ENCODE measurements at places on chromosomes 12 and 14. TPM values are rescaled to one million over a fixed set of nuclear protein-coding genes. Genes with fewer than 3 reads are reported as not detected.

DNA sequence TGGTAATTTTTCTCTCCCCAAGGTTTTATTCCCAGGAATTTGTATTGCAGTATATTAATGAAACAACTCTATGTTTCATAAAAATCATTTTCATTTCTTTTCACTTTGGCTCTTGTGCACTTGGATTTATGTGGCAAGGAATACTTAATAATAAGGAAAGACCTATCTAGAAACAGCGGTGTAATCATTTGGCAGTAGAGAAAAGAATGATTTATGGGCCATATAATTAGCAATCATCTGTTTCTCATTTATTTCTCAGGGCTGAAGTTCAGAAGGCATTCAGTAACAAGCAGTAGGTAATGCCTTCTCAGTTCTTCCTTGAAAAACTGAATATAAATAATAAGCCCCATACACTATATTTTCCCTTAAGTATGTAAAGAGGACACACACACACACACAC is 172.6 kb downstream of the ANO4 start:
- no peak for DNase-seq

GRCh38 chr12:71161591-71161990 is 3.8 kb upstream of the TSPAN8 start:
- no peak for DNase-seq

DNA sequence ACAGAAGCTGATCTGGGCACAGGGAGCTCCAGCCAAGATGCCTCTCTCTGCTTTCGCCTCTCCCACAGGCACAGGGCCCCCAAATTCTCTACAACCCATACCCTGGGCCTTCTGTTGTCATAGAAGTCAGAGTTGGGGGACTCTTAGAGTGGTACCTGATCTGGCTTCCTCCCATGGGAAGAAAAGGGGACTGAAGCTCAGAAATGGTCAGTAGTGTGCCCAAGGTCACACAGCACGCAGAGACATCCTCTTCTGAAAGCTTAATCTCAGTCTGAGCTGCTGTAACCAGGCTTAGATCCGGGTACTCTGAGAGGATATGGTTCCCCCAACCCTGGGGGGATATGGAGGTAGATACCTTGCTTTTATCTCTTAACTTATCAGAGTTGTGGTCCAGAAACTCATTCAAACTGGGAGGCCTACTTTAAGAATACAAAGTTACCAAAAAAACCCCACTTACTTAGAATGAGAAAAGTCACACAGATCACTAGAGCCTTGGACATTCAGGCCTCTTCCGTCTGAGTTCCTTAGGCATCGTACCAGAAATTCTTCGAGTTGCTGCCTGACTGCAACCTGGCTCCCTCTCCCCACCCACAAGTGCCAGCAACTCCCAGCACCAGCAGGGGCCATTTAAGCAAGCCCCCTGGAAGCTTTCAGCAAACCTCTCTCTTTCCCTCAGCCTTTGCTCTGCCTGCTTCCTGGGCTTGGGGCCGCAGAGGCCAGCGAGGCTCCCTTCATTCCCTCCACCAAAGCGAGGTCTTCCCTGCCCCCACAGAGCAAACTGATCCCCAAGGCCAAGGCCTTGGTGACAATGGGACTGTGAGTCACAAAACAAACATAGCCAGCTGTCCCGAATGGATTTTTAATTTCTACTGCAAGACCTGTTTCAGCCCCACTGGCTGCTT is 13.9 kb downstream of the KRT7 start:
- no peak for DNase-seq

DNA sequence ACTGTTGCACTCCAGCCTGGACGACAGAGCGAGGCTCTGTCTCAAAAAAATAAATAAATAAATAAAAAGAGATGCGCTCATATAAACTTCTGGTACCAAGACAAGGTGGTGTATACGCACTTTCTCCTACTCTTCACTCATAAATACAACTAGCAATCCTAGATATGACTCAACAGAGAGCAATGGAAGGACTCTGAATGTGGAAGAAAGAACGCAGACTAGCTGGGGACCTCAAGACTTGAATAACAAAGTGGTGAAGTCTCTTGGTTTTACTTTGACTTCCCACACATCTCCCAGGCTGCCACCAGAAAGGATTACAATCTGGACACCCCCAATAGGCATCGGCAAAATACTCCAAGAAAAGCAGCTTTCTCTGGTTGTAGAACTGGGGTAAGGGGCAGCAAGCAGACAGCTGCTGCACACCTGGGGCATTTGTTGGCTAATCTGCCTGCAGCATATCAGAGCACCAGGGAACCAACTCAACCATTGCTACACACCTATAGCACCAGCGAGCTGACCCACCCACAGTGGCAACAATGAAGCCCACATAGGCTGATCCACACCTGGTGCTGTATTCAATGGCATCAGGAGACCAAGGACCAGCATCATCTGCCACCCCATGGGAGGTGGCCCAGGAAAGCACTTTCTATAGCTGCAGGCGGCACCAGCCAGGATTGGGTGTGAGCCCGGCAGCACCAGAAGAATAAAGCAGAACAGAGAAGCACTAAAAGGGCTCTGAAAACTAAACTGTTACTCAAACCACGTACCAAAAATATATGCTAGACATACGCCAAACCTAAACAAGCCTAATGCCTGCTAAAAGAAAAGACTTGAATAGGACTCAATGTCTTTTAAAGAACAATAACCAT is 1231.7 kb upstream of the TMEM132C start:
- DNase-seq: no peak

GRCh38 chr14:104665657-104666522 is 23.5 kb upstream of the INF2 start:
- DNase-seq: peak; percentile 65

- no peak for DNase-seq
Observed at GRCh38 chr12:102602521-102602920, 122.2 kb upstream of the IGF1 start.

GRCh38 chr12:116366456-116366776 is 88.9 kb upstream of the MED13L start:
- DNase-seq: no peak

DNA sequence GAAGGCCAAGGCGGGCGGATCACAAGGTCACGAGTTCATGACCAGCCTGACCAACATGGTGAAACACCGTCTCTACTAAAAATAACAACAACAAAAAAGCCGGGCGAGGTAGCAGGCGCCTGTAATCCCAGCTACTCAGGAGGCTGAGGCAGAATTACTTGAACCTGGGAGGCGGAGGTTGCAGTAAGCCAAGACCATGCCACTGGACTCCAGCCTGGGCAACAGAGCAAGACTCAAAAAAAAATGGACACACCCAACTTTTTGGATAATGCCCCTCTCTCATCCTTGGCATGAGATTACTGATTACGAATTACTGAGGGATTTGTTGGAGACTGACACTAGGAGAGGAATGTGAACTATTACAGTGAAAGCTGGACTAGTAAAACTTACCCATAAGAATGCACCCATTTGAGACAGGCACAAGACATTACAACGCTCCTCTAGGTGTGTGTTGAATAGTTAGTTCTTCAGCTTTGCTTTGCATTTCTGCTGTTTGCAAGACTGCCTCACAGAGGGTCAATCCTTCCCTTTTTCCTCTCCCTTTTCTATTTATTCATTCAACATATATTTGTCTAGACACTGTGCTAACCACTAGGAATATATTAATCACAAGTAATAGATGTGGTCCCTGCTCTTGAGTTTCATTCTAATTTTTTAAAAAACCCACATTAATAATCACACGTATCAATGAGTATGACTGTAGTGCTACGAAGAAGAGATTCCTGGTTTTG is 46.0 kb upstream of the OR5AU1 start:
- DNase-seq: no peak

DNA sequence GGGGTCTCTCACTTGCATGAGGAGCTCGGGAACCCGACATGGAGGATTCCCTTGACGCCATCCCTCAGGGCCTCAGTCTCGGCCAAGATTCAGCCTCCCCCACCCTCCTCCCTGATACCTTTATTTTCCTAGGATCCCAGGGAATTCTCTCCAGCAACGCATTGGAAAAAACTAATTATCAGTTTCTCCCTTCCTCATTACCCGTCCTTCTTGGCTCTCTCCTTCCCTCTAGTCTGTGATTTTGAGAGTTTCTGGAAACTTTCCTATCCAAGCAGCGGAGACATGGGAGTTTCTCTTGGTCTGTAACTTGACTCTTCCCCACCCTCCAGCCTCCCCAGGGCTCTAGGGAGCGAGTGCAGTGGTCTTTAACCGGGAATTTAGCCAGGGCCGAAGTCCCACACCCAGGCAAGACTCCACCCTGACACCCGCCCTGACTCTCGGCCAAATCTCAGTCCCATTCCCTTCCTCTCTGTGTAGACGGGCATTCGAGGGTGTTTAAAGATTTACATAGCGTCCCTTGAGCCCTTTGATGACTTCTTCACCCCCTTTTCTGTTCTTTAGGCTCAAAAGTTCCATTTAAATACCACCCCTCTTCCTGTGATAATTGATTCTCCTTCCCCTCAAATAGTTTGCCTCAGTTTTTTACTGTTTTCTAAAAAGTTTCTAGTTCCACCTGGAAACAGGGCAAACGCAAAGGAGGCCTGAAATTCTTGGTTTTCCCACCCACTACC is 6.7 kb downstream of the HOXC5 start:
- no peak for DNase-seq

GRCh38 chr12:29547151-29547632 is 49.7 kb upstream of the OVCH1 start:
- no peak for DNase-seq

GRCh38 chr12:105930557-105931503 is 207.9 kb downstream of the NUAK1 start:
- DNase-seq: no peak

DNA sequence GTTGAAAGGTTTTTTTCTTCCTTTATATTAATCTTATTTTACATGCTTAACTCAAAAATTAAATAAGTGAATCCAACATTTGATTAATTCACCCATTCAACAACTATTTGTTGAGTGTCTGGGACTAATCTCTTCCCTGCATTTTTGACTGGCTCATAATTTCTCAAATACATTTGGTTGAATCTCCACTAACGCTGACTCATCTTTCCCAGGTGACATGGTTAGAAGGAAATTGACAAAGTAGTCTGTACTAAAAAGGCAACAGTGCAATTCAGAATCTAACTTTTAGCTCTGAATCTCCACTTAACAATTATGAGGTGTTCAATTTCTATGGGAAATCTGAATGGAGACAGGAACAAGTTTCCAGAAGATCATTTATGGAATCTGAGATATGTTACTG is 88.9 kb downstream of the LIN7A start:
- no peak for DNase-seq

DNA sequence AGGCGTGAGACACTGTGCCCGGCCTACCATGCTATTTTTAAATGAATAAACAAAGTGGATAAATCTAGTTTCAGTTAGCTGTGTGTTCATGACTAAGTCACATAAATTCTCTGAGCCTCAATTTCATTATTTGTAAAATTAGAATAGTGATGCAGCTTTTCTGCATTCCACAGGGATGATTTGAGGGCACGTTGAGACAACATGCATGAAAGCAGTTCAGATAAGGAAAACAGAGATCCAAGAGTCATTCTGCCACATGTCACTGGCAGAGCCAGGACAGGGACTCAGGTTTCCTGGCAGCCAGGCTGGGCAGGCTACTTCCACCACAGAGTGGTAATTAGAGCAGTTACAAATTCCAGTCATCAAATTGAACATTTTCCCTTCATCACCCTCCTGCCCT is 2.9 kb upstream of the PPP4R4 start:
- DNase-seq: no peak

DNA sequence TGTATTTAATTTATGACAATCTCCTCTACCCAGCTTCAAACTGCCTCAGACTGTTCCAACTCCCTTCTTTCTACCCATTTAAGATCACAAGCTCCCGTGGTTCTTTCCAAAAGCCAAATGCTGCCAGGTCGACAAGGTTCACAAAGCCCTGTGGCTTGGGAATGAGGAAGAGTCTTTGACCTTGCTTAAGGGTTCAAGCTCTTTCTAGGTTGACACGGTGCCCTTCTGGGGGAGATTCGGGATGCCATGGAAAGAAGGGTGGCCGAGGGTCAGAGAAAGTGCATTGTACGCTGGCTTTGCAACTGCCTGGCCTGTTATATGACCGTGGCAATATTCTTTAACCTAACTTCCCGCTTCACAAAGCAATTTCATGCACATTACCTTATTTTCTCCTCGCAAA is 239.3 kb downstream of the ANO2 start:
- DNase-seq: no peak

The CEP170B gene
- 10.5 TPM for total RNA-seq

The KCNC2 gene
- not detected for total RNA-seq

The RNASE1 gene
- 373 TPM for total RNA-seq

The MORN3 gene
- 0.11 TPM for total RNA-seq

The CCDC196 gene
- not detected for total RNA-seq

All from Right ventricle myocardium inferior (tissue), 1 donor.